ENCODE measurements at places on chromosomes 11 and 22. TPM values are rescaled to one million over a fixed set of nuclear protein-coding genes. Genes with fewer than 3 reads are reported as not detected.

Gene SMC1B
- not detected for total RNA-seq

Gene DDI1
- total RNA-seq = not detected

DNA sequence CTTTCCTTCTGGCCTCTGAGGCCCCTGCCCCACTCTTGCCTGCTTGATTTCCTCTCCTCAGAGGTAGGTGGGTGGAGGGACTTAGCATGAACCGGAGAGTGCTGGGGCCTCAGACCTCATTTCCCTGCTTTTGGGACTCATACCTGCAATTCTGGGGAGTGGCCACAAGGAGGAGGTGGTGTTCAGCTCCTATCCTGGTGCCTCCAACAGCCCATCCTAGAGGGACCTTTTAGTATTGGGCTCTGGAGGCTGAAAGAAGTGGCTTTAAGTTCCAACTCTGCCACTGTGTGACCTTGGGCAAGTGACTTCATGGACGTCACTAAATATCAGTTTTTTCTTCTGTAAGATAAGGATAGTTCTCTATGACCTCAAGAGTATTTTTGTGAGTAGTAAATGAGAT, 98.6 kb downstream of the KIAA1671 start:
- no peak for DNase-seq

GRCh38 chr11:21372672-21373071, 703.3 kb downstream of the NELL1 start:
- no peak for DNase-seq

Gene CARD16
- 23.6 TPM for total RNA-seq

DNA sequence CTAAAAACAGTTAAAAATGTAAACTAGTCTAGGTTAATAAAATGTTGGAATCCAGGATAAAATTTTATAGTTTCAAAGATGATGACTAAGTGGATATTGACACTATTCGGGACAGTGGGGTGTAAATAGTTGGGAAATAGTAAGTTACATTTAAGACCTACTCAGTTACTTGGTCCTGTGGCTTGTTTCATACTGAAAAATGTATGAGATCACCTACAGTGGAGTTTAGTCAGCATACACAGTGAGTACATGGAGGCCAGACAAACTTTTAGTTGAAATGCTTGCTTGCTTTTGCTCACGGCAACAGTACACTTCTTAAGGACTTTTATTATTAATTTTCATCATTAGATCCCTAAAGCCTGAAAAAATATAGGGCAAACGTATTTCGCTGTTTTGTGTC, 16.1 kb downstream of the TRIM22 start:
- DNase-seq = no peak

- no peak for DNase-seq
Measured at GRCh38 chr11:110069158-110069737, 23.9 kb upstream of the ZC3H12C start.

GRCh38 chr22:32713737-32714457, 87.6 kb upstream of the TIMP3 start:
- DNase-seq = no peak

Gene CRYBB2
- total RNA-seq = not detected

Gene TMEM191B
- total RNA-seq = 10.1 TPM

Gene GUCD1
- total RNA-seq = 68.3 TPM

- no peak for DNase-seq
Measured at GRCh38 chr11:47057365-47057764, 119.3 kb downstream of the ARFGAP2 start.

DNA sequence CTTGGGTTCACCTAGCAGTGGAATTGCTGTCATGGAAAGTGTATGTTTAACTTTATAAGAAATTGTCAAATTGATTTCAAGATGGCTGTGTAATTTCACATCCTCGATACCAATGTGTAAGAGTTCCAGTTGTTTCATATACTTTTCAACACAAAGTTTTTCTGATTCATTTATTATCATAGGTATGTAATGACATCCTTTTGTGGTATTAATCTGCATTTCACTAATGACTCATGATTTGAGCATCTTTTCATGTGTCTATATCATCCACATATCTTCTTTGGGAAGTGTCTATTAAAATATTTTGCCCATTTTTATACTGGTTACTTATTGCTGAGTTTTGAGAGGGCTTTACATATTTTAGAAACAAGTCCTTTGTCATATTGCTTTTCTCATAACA, 17.0 kb upstream of the GLYATL1B start:
- DNase-seq = no peak

GRCh38 chr11:122697636-122698167, 42.2 kb downstream of the UBASH3B start:
- peak; percentile 72 for DNase-seq

GRCh38 chr11:9716275-9717039, 52.6 kb downstream of the SWAP70 start:
- peak; percentile 43 for DNase-seq

Gene NXPE2
- not detected for total RNA-seq

- no peak for DNase-seq
Measured at GRCh38 chr11:111540114-111540936, at the start of gene LAYN. Gene LAYN (plus strand): TSS chr11:111540720. CDS start chr11:111540844, 124 bp downstream.

GRCh38 chr11:58573451-58574104, 2.1 kb downstream of the LPXN start:
- peak; percentile 40 for DNase-seq

DNA sequence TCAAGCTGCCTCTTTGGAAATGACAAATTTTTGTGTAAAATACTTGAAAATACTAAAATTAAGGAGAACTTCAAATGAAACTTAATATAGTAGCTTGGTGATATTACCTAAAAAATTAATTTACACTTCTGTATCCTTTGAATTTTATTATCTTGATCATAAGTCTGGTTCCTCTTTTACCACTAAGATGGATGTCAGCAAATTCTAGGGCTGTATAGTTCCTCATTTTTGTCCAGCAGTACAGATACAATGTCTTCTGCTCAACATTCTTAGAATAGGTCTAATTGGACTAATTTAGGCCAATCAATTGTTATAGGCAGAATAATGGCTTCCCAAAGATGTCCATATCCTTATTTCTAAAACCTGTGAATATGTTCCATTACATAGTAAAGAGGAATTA, 1298.0 kb upstream of the RAG2 start:
- no peak for DNase-seq

GRCh38 chr11:44826922-44827643, 100.3 kb downstream of the TSPAN18 start:
- DNase-seq = no peak

DNA sequence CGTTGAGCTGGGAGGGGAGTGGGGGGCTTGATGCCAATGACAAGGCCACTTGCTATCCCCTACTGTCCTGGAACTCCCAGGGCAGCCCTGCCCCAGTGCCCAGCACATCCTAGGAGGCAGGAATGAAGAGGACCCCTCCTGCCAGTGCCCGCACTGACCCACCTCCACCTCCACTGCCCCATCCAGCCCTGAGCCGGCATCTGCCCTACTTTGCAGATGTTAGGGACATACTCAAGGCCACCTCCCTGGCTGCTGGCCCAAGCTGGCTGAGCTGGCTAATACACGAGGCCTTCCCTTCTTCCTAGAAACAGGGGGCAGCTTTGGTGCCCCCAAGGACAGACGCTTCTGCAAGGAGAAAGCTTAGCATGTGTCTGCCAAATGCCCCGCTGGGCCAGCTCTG, 10.8 kb downstream of the DHCR7 start:
- DNase-seq = no peak

DNA sequence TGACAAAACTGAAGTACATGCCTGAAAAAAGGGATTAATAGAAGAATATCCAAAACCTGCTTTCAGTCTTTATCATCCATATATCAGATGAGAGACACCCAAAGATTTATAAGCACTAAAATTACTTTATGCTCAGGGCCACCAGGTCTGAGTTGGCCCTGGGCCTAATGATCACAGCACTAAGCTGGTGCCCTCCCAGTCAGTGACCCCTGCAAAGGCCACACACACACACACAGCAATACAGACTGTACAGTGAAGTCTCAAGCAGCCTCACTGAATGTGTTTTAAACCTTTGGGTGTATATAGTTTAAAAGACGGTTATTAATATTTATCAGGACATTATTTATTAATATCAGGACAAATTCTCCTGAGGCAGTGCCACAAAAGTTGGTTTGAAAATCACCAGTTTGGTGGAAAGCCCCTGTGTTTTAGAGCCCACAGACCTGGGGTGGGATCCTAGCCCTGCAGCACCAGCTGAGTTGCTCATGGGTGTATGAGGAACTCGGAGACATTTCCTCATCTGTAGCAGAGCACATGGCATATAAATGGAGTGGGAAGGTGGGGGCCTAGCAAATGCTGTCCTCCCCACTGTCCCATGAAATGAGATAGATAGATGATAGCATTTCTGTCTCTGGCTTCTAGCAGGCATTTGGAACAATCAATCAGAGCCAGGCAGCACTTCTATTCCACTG, 48.4 kb upstream of the HORMAD2 start:
- no peak for DNase-seq

Gene NLRP10
- not detected for total RNA-seq

DNA sequence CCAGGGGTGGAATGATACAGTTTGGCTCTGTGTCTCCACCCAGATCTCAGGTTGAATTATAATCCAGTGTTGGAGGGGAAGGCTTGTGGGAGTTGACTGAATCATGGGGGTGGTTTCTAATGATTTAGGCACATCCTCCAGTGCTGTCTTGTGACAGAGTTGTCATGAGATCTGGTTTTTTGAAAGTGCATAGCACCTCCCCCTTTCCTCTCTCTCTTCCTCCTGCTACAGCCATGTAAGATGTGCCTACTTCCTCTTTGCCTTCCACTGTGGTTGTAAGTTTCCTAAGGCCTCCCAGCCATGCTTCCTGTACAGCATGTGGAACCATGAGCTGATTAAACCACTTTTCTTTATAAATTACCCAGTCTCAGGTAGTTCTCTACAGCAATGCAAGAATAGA, 45.1 kb downstream of the THAP12 start:
- no peak for DNase-seq

Gene OR52N4
- 0.50 TPM for total RNA-seq

All from CD4-positive, alpha-beta T cell (primary cell).